ENCODE measurements at places on chromosomes 4 and X. TPM values are rescaled to one million over a fixed set of nuclear protein-coding genes. Genes with fewer than 3 reads are reported as not detected.

MAGEA10 gene
- not detected for total RNA-seq

CT55 gene
- not detected for total RNA-seq

MTNR1A gene
- not detected for total RNA-seq

VEGFD gene
- total RNA-seq, result not detected

PPP1R2C gene
- total RNA-seq, result not detected

IDS gene
- 109 TPM for total RNA-seq

MAGEA2B gene
- total RNA-seq, result not detected

GLRA3 gene
- total RNA-seq, result not detected

SLC26A1 gene
- total RNA-seq, result 0.65 TPM

CLDN22 gene
- total RNA-seq, result not detected

DNA sequence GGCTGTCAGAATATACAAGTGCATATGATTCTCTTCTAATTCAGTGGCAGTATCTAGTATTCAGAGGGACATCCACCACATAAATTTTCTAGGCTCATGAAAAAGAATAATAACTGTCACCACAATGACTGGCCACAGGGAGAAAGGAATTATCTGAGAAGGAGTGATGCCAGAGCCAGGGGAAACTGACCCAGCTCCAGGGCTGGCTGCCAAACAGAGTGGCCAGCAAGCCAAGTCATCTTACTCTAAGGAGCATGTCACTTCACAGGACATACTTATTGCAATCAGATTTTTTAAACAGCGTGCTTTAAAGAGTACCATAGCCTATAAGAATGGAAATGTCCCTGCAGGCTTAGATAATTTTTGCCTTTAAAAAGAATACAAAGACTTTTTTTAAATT is 5.8 kb upstream of the SEPTIN11 start:
- no peak for DNase-seq

DNA sequence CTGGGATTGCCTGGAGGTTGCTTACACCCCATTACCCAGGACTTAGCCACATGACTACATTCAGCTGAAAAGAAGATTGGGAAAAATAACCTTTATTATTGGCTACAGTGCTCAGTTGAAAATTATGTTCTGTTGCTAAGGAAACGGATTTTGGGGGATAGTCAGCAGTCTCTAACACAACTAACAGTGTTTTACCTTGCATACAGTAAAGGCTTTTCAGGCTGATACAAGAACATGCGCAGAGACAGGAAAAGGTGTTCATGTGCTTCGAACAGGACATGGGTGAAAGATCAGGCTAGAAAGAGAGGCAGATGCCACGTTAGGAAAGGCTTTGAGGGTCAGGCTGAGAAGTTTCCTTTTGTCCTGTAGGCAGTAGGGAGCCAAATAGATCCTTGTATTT is 14.8 kb upstream of the RHOH start:
- no peak for DNase-seq

- no peak for DNase-seq
These were observed 56.4 kb upstream of the DDIT4L start for GRCh38 chr4:100246697-100247096.

DNA sequence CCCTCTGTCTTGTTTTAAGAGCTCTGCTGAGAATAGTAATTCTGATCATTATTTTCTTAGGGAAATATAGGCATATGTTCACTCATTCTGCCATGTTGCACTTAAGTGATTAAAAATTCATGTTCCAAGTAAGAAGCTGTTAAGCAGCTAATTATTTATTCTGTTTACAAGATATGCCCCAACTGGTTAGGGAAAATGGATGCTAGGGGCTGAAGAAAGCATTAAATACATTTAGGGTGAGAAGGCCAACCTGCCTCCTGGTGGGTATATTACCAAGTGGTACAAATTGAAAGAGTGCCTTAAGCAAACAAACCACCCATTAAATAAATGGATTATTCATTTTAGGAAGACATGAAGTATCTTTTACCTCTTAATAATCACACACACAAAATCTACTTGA is 392.6 kb upstream of the EPHA5 start:
- DNase-seq, result no peak

- DNase-seq, result peak; percentile 69
These were observed 947 bp upstream of the RPL10 start for GRCh38 chrX:154396973-154397887.

DNA sequence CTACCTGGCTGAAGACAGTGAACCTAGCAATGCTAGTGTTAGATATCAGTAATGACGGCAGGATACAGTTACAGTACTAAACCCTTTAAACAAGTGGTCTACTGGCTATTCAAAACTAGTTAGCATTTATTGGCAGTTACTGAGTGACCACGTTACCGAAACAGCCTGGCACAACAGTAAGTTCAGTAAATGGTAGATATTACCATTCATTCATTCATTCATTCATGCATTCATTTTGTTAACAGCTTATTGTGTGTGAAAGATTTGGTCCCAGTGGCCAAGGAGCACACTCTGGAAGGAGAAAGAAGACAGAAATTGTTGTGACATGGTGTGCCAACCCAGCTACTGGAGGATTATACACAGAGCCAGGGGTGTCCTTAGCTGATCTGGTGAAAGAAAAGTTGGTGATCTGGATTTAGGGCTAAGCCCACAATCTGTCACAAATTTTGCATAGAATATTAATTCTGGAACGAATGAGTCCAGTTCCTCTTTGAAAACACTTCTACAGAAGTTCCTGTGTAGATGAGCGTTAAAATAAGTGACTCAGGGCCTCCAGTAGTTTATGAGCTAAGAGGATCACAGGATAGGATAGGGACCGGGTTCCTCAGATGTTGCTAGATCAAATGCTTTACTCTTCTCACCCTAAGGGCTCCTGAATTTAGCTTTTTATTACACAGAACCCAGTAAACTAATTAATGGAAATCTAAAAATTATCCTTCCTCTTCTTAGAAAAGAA is 179.1 kb downstream of the CBR4 start:
- no peak for DNase-seq

GRCh38 chrX:132561483-132561882 is 72.6 kb upstream of the MBNL3 start:
- DNase-seq, result no peak

- DNase-seq, result no peak
These were observed 53.1 kb downstream of the CCNI start for GRCh38 chr4:77022560-77023179.

DNA sequence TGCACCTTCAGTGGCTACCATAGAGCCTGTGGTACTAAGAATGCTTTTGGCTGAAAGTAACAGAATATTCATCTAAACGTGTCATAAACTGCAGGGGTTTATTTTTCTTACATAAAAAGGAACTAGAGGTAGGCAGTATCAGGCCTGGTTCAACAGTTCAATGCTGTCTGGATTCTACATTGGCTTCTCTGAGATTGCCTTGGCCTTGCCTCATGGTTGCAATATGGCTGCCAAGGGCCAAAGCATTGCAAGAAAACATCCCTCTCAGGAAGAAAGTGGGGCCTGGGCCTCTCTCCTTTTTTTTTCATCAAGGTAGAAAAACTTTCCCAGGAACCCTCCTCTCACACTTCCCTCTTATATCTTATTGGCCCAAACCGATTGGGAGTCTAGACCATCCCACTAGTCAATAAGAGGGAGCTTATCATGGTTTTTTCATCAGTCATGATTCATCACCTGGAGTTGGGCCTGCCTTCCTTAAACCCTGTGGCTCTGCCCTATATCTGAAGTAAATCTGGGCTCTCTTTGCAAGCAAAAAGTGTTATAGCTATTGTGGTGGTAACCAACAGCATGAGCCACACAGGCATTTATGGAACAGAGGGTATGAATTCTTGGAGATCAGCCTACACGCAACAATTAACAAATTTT is 1.8 kb upstream of the DOCK11 start:
- DNase-seq, result no peak

- no peak for DNase-seq
These were observed 334.0 kb upstream of the NDST3 start for GRCh38 chr4:117700111-117700892.

- DNase-seq, result no peak
These were observed 29.0 kb downstream of the RTL5 start for GRCh38 chrX:72102760-72103159.

DNA sequence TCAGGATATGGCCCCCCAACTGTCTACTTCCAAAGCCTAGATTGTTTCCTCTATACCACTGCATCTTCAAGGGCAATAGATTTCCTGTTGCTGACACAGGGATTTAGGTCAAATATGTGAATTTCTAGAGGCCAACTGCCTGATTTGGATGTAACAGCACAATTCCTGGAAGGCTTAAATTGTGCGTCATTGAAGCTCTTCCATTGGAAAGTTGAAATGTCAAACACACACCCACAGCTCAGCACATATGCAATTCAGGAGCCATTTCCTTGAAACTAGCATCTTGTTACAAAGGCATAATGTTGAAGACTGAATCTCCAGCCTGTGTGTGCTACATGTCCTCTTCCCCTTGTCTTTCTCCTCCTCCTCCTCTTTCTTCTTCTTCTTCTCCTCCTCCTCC is 158.6 kb downstream of the STK32B start:
- DNase-seq, result no peak

DNA sequence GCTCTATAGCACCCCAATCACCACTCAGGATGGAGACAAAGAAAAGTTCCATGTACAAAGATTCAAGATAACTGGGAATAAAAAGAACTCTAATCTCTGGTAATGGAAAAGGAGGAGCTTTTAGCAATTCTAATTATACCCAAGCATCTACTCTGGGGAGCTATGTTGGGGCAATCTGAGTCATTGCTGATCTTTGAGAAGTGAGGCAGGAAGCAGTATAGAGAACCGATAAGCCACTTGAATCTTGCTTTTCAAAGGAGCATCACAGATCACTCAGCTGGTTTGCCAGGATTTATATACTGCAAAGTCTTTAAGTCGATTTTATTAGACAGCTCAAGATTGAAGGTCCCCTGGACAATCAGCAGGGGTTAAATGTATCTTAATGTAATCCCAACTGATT is 220.0 kb downstream of the ENOX2 start:
- no peak for DNase-seq

DNA sequence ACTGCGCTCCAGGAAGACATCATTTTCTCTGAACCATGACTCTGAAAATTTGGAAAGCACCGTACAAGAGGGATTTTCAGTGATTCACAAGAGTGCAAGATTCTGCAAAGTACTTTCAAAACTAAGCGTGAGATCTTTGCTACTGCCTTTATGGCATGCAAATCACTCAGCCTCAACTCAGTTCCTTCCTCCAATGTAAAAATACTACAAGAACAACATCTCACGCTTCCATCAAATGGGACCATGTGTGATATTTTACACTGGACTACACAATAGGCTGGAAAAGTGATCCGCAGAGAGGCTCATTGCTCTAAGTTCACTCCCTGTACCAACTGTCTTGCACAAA is 674 bp upstream of the IL15 start:
- DNase-seq, result no peak

DNA sequence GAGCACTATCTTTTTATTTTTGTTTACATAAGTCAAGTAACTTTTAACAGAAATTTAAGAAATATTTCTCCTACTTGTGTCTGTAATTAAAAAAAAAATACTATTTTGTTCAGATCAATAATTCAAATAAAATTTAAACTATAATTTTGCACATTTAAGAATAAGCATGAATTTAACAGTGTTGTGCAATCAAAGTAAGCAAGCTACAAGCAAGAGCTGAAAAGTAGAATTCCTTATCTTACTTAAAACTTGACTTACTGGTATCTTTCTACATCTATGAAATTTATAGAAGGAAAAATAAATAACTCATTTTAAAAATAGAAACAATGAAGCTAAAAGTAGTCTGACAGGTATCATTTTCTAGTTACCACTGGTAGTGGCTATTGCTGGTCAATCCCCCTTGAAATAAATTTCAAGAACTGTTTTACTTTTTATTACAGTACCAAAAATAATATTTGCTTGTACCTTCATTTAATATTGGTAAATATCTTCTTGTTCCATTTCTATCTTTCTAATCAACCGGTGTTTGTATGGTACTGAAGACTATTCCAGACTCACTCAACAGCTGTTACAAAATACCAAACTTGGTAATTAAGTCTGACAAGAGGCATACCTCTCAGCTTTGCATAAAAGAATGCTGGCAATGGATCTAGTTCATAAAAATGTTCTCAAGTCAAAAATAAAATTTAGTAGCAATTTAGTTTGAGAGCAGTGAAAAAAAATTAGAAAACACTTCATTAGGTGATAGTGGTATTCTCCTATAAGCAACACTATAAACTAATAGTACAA is 62.2 kb downstream of the NOCT start:
- DNase-seq, result no peak

DNA sequence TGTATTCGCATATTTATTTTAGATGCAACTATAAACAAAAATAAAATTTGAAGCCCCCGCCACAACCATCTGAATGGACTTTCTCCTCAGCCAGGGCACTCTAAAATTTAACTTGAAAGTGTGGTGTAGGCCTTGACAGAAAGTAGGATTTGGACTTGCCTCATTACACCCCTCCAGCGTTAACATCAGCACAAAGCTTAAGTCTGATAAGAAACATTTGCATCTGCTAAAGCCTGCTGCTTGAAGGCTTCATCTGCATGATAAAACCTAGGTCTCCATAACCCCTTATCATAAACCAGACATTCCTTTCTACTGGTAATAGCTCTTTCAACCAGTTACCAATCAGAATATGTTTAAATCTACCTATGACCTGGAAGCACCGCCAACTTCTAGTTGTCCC is 1046.5 kb downstream of the FAT4 start:
- DNase-seq, result no peak

DNA sequence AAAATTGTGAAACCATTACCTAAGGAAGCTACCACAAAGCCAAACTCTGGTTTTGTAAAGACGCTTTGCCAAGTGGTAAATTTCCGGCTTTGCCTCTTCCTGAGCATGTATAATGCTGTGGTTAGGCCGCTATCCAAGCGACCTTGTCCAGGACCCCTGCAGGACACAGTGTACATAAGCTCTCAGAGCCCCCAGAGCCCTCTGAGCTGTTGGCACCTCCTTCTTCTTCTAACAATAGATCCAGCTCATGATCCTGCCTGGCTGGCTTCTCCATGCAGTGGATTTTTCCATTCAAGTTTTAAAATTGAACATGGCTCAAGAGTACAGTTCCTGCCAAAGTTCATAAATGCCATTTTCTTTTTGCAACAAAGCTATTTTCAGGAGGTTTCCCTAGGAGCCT is 326.7 kb downstream of the MAPK10 start:
- DNase-seq, result no peak

DNA sequence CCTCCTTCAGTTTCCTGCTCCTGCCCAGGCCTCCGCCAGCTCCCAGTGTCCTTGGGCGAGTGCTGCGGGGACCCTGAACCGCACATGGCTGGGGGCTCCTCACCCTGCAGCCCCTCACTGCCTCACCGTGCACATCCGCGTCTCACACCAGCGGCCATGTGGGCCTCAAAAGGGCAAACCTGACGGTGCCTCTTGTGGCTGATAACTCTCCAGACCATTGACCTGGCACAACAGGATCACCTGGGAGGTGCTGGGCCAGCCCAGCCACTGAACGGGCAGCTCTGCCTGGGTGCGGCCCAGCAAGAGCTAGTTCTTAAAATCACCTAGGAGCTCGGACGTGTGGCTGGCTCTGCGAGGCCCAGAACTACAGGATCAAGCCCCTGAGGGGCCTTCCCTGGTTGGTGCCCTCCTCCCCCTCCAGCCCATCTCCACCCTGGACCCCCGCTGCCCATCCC is 4.1 kb upstream of the S100P start:
- peak; percentile 58 for DNase-seq

- no peak for DNase-seq
These were observed 674 bp downstream of the SEC24B start for GRCh38 chr4:109434007-109434971.

- no peak for DNase-seq
These were observed 31.4 kb downstream of the CXorf58 start for GRCh38 chrX:23939203-23939602.

GRCh38 chr4:118173126-118173525 is 138.8 kb downstream of the NDST3 start:
- no peak for DNase-seq

Measured in activated naive CD8-positive, alpha-beta T cell treated with anti-CD3 and anti-CD28 coated beads, Interleukin-2, amount 10 ng/mL, durations not matched to agents 7 days and 5 days (primary cell).